ENCODE measurements at places on chromosomes 5 and 9.

DNA sequence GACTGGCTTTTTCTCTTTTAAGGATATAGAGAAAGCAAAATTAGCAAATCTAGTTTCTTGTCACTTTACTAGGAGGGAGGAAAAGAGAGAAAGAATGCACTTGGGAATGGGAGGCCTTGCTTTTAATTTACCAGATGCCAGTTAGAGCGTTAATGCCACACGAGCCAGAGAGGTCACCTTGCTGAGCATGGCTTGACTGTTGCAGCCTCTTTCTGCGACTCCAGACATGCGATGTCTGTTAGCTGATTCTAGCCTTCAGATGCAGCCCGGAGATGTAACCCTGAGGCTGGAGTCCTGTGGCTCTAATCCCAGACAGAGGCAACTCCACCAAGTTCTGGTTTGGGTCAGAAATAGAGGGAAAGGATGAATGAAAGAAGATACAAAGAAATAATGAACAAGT lies 152.5 kb downstream of the TRIO start:
- DNase-seq: no peak

DNA sequence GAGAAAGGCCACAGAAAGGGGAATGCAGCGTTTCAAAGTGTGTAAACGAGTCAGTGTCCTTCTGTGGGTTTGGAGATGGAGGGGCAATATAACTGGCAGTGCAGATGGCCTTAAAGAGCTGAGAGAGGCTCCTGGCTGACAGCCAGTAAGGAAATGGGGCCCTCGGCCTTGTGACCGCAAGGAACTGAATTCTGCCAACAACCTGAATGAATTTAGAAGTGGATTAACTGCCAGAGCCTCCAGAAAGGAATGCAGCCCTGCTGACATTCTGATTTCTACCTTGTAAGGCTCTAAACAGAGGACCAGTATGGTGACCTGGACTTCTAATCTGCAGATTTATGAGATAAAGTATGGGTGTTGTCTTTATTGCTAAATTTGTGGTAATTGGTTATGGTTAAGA lies 17.5 kb upstream of the NREP start:
- DNase-seq: peak; percentile 90

DNA sequence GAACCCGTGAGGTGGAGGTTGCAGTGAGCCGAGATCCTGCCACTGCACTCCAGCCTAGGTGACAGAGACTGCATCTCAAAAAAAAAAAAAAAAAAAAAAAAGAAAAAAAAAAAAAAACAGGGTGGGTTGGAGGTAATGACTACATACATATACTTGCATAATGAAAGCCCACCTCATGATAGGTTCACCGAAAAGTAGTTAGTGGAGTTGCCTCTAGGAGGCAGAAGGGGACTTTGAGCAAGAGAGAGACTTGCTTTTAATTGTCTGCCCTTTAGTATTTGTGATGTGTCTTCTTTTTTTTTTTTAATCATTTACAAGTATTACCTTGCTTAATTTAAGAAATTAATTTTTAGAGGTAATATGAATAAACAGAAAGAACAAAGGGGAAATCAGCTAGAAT lies 99.8 kb downstream of the PPARGC1B start:
- DNase-seq: peak; percentile 46

DNA sequence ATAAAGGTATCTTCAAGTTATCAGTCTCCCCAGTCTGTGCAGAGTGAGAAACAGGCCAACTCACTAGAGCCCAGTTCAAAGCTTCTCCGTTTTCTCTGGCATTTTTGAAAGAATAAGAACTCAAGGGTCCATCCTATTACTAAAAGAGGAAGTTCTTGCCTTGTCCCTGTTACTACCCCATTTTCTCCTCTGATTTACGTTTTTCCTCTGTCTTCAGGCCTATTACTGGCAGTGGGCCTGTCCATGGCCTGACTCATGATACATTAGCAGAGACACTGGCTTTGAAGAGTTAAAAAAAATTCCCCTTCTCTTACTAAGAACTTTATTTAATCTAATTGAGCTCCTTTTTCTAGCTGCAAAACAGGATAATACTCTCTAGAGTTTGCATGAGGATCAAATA lies 624.0 kb upstream of the KLF4 start:
- DNase-seq: peak; percentile 12

DNA sequence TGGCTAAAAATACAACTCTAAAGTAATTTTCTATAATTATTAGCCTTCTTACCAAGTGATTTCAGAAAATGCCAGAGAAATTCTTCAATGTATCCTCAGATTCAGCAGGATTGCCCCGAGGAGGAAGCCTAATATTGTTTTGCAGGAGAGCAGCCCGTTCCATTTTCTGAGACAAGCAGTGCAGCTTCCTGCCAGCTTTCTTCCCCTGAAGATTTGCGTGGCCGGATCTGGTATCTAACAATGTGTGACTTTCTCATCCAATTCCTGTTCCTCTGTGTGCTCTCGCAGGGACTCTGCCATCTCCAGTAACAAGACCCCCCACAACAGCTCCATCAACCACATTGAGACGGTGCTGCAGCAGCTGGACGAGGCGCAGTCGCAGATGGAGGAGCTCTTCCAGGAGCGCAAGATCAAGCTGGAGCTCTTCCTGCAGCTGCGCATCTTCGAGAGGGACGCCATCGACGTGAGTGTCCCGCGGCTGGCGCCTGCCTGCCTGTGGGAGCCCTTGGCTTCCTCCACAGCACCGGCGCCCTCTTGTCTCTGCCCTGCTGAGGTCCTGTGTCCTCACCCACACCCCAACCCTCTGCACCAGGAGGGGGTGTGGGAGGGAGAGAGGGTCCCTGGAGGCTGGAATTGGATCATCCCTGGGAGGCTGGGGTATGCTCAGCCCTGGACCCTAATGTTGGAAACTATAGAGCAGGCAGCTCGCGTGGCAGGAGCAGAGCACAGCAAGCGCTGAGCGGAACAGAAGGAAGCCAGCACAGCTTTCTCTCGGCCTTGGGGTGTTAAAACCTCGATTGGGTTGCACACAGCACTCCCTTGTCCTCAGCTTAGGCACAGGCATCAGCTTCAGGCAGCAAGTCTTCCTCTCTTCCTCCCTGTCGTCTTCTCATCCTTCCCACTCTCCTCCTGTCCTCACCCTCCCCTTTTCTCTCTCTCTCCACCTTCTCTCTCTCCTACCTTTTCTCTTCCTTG lies 216.2 kb downstream of the TRIO start:
- no peak for DNase-seq

DNA sequence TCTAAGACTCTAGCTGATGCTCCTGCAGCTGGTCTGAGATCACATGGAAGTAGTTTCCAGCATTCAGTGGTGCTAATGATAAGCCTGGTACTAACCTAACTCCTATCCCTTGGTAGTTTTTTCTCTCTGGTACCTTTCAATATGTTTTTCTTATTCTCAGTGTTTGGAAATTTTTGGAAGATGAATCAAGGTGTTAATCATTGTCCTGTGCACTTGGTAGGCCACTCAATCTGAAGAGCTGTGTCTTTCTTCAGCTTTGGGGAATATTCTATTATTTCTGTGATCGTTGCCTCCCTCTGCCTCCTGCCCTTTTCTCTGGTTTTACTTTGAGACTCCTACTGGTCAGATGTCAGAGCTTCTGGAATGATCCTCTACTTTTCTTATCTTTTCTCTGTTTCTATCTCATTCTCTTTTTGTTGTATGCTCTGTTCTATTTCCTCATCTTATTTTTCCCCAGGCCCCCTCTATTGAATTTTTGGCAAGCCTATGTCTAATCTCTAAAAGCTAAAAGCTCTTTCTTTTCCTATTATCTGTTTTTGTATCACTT lies 136.8 kb downstream of the APBA1 start:
- no peak for DNase-seq

- no peak for DNase-seq
Observed at GRCh38 chr9:70488793-70489105, 74.3 kb upstream of the KLF9 start.

- DNase-seq: no peak
Observed at GRCh38 chr9:68780720-68781119, 75.7 kb downstream of the PIP5K1B start.

GRCh38 chr9:89594811-89595550 lies 9.8 kb upstream of the GADD45G start:
- no peak for DNase-seq

GRCh38 chr9:93228030-93228429 lies 44.1 kb downstream of the WNK2 start:
- no peak for DNase-seq

- peak; percentile 67 for DNase-seq
Observed at GRCh38 chr9:32431940-32432555, 47.6 kb downstream of the ACO1 start.

GRCh38 chr5:6394429-6395101 lies 16.2 kb upstream of the MED10 start:
- DNase-seq: no peak

GRCh38 chr5:65672796-65673195 lies 48.0 kb downstream of the SHLD3 start:
- DNase-seq: peak; percentile 20

GRCh38 chr9:88387036-88387551 lies 1.1 kb upstream of the SPIN1 start:
- DNase-seq: no peak

- DNase-seq: no peak
Observed at GRCh38 chr5:157137691-157138090, 5.0 kb downstream of the MED7 start.

DNA sequence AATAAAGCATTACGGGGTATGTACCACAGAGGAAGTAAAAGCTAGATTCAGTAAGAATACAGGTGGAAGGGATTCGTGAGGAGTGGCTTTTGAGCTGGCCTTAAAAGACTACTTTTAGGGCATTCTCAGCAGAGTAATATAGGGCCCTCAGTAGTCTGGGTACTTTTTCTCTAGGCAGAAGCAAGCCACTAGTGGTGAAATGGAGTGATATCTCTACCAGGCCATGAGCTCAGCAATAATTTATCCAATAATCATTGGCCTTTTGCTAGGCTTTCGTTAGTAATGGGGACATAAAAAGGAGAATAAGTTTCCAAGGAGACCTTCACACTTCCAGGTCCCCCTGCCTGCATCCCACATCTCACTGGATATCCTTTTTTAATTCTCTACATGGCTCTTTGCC lies 1.7 kb downstream of the POLR3G start:
- no peak for DNase-seq

DNA sequence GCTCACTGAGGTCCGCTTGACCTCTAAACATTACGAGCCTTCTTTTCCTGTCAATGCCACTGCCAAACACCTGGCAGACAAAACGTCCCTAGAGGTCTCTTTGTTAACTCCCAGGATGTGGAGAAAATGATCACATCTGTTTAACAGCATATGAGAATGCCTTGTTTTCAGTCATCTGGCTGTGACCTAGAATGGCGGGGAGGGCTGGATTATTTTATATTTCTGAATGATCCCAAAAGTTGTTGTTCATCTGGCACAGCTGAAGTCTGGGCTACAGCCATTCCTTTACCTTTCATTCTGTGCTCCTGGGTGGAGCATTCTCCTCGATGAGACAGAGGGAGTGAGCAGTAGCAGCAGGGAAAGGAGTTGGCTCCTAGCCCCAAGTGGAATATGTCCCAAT lies 138.2 kb downstream of the PRDM6 start:
- no peak for DNase-seq

- no peak for DNase-seq
Observed at GRCh38 chr5:159943326-159943725, 27.0 kb downstream of the ADRA1B start.

- DNase-seq: no peak
Observed at GRCh38 chr9:14829204-14829603, 81.0 kb downstream of the FREM1 start.

- DNase-seq: peak; percentile 77
Observed at GRCh38 chr5:124902097-124902821, 155.8 kb upstream of the ZNF608 start.

GRCh38 chr9:109817846-109818472 lies 38.0 kb downstream of the PALM2AKAP2 start:
- DNase-seq: peak; percentile 83

- DNase-seq: no peak
Observed at GRCh38 chr5:28027851-28028250, 989.5 kb upstream of the CDH9 start.

GRCh38 chr9:136434580-136435169 lies 5.0 kb downstream of the INPP5E start:
- DNase-seq: no peak

GRCh38 chr5:82793808-82794419 lies 283.3 kb downstream of the TMEM167A start:
- peak; percentile 39 for DNase-seq

DNA sequence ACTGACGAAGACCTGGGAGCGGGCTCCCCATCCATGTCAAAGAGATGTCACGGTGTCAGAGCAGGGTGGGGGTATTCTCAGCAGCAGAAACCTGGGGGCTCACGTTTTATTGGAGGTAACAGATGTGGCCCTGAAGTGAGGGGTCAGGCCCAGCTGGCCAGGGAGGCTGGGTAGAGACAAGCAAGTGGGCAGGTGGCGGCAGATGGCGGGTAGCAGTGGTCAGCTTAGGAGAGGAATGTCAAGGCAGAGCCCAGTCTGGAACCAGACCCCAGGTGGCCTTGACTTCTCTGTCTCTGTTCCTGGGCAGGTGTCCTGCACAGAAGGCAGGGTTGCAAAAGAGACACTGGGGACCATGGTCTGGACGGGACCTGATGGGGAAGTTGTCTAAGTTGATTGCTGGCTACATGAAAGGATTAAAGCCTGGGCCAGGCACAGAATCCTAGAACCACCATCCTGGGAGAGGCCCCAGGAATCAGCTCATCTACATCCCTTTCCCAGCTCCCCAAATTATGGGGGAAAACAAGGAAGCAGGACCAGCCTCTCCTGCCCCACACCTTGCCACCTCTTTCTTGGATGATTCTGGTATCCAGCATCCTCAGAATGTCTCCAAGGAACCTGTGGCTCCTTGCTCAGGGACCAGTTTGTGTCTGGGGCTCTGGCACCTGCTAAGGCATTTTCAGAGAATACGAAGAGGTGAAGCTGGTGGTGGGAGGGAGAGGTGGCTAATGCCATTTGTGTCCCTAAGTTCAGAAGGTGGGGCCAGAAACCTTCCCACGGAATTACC lies 72.5 kb downstream of the AMBP start:
- no peak for DNase-seq

GRCh38 chr9:83231039-83231438 lies 168.1 kb upstream of the RASEF start:
- DNase-seq: no peak

- DNase-seq: no peak
Observed at GRCh38 chr9:124618476-124618875, 111.3 kb upstream of the NR5A1 start.

DNA sequence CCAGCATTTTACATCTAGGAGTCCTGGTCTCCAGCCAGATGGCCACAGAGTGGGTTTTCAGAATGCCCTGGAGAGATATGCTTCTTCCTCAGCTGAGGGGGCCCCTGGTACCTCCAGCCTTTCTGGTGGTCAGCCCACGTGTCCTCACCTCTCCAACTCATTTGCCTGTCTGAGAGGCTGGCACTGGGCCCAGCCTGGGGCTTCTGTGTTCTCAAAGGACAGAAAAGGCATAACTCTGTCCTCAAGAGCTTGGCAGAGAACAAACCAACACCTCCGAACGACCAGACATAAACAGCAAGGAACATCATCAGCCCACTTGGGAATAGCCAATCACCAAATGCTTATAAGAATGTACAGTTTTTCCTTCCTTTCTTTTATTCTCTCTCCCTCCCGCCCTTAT lies 17.1 kb downstream of the ENG start:
- DNase-seq: no peak

DNA sequence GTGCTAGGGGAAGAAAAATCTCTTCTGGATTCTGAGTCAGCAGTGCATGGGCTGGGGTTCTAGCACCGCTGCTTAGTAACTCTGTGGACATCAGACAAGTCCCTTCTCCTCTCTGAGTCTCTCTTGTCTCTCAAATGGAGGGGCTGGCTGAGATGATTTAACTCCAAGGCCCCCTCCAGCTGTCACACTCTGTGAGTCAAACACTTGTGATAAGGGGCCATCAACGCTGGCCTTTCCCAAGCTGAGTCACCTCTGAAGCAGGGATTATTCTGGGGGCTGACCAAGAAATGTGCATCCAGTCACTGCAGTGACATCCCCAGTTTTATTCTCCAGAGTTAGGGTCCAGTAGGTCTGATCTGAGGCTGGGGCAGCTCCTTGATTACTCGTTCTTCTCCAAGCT lies 110.4 kb upstream of the ZNF462 start:
- no peak for DNase-seq

Data from NB4 (cell line).